ENCODE measurements at places on chromosomes 2 and 18. TPM values are rescaled to one million over a fixed set of nuclear protein-coding genes. Genes with fewer than 3 reads are reported as not detected.

The DSG1 gene
- total RNA-seq: not detected

The AMER3 gene
- not detected for total RNA-seq

The PROKR1 gene
- total RNA-seq: 1.1 TPM

The DNAJC5G gene
- total RNA-seq: 1.7 TPM

The UGT1A10 gene
- total RNA-seq: not detected

The HOXD8 gene
- 19.1 TPM for total RNA-seq

The GNLY gene
- total RNA-seq: not detected

The CD8B gene
- total RNA-seq: not detected

DNA sequence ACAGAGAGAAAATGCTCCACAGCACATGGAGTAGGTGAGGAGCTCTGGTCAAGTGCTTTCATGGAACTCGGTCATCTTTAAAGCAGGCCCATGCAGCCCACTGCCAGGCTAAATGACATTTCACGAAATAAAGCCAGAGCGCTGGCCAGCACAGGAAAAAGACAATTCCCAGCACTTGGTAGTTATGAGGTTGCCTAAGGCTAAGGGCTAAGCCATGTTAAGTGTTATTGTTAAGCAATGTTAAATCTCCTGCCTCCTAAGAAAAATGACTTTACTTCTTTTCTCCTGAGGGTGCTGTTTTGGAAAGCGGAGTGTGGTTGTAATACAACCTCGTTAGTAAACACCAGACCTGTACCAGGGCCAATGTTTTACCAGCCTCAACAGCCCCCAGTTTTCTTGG is 125.9 kb upstream of the NRP2 start:
- DNase-seq: no peak

DNA sequence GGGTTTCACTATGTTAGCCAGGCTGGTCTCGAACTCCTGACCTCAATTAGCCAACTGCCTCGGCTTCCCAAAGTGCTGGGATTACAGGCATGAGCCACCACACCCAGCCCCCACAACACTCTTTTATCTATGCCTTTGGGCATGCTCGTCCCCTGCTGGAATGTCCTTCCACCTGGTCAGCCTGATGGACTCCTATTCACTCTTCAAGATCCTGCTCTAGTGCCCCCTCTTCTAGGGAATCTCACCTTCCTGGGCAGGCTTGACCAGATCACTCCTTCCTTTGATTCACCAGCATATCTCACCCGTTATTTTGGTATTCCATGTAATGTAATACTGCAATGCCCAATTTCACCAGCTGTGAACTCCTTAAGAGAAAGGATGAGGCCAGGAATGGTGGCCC is 13.9 kb upstream of the SLC66A3 start:
- DNase-seq: no peak

DNA sequence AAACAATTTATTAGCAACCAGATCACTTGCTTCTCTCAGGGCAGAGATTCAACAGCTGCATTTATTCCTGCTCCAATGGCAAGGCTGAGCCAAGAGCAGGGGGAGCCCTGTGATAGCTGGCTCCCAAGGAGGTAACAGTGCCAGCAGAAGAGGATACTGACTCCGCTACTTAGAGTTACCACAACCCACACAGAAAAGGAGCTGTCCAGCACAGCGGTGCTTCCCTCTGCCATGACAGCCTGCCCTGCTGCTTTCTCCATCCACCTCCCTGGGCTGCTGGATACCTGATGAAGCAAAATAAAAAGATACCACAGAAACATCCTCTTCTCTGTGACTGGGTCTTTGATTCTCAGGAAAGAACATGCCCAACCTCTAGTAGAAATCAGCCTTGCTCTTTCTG is 467.2 kb downstream of the LRRTM4 start:
- no peak for DNase-seq

- no peak for DNase-seq
Measured at GRCh38 chr2:101790857-101791256, 93.3 kb downstream of the MAP4K4 start.

DNA sequence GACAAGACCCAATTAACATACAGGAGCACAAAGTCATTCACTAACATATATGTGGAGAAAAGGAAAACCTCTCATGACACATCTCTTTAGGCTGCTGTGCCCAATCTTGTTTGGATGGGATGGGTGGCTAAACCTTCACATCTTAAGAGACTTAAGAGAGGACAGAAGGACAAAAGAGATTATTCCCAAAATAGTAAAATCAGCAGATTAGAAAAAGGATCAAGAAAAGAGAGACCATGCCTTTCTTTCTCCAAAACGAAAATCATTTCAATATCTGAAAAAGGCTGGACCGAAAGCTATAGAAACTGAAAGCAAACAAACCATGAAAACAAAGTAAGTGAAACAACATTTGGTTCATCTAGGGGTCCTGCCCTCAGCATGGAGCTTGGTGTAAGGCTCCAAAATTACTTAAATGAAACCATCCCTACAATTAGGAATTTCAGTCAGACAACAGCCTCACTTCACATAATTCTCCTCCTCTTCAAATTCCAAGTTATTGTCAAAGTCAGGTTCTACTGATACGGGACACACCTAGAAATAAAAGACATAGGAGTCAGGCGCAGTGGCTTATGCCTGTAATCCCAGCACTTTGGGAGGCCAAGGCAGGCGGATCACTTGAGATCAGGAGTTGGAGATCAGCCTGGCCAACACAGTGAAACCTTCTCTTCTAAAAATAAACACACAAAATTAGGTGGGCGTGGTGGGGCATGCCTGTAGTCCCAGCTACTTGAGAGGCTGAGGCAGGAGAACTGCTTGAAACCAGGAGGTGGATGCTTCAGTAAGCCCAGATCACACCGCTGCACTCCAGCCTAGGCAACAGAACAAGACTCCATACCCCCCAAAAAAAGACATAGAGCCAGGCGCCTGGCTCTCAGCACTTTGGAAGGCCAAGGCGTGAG is 5.2 kb downstream of the STARD7 start:
- DNase-seq: no peak

DNA sequence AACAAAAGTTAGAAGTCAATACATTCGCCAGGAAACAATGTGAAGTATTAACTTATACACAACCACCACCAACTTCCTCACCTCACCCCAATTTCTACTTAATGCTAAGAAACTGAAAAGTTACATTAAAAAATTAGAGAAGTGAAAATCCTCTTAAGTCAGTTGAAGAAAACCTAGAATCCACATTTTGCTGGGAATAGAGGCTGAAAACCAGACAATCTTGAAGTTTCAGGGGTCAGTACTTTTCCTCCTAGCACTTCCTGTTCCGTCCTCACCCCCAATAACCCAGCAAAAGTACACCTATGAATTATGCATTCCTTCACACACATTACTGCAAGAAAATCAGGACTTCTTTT is 6.3 kb downstream of the YES1 start:
- no peak for DNase-seq

GRCh38 chr18:66640431-66640830 is 36.5 kb upstream of the CDH19 start:
- DNase-seq: peak; percentile 57

DNA sequence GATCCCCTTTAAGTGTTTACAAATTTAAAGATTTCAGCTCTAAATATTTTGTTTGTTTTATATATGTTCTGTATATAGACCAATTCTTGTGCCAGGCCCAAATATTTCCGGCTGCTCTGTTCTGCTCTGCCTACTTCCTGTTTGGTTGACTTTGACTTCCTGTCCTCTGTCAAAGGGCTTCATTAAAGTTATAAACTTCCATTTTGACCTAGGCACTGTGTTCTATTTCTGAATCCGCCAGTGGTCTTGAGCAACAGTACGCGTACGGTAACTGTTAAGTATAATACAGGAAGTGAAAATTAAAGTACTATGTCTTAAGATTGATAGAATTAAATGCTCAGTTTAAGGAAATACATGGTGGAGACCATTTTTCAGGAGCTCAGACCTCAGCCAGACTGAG is 13.5 kb upstream of the REL start:
- no peak for DNase-seq

DNA sequence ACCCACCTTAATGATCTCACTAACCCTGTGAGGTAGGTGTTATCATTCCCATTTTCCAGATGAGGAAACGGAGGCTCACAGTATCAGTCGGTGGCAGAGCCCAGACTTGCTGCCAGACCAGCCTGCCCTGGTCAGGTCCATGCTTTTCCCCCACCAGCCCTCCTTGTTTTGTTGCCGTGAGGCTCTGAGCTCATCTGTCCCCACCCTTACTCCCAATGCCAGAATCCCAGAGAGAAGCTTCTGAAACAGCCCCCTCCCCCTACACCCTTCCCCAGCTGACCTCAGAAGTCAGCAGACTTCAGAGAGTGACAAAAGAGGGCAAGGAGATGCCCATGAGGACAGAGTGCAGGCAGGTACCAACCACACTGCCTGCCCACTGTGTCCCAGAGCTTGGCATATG is 20.8 kb upstream of the TNS1 start:
- peak; percentile 26 for DNase-seq

- no peak for DNase-seq
Measured at GRCh38 chr18:67589325-67589724, 72.8 kb upstream of the DSEL start.

- DNase-seq: no peak
Measured at GRCh38 chr18:48700446-48700845, 161.6 kb downstream of the CTIF start.

GRCh38 chr2:159715451-159715850 is 3.1 kb downstream of the MARCHF7 start:
- no peak for DNase-seq

DNA sequence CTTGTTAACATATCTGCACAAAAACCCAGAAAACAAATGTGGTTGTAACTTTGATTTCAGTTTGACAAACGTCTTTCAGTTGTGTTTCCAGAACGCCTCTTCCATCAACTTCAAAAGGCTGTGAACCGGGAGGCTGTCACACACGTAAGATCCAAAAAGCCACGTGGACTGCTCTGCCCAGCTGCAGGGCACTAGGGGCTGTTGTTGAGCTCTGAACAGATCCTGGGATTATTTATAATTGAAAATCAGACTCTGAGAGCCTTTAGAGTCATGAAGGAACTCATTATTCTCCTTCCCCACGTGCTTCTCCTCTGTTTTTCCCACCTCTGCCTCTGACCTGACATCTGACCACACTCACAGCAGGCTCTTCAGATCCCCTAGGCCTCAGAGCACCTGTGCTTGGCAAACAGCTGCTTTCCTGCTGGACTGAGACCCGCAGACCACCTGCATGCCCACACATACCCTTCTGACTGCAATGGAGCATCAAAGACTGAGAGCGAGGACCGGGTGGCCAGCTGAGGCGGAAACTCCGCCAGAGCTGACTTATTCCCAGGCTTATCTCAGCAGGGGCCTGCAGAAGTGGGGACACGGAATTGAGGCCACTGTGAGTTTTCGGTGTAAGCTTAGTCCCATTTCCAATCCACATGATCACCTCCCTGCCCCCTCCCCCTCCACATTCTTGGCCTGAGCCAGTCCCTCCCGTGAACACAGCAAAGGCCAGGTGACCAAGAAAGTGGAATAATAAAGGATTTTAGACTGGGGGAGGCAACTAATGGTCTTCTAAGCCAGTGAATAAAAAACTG is 114.8 kb downstream of the ATL2 start:
- DNase-seq: no peak

- DNase-seq: no peak
Measured at GRCh38 chr2:200318940-200319435, 12.5 kb downstream of the SPATS2L start.

DNA sequence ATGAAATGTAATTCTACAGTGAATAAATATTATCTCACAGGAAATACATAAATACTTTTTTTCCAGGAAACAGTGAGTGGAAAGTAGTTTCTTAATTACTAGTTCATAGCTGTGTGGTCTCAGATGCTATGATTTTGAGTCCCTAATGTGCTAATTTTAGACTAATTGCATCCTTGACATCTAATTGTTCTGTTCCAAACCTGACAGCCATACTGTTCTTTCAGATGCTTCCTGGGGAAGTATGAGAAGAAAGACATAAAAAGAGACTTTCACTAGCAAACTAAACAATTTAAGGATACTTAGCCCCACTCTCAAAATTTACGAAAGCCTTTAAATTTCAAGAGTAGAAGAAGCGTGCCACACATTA is 350.9 kb upstream of the CDH20 start:
- no peak for DNase-seq

DNA sequence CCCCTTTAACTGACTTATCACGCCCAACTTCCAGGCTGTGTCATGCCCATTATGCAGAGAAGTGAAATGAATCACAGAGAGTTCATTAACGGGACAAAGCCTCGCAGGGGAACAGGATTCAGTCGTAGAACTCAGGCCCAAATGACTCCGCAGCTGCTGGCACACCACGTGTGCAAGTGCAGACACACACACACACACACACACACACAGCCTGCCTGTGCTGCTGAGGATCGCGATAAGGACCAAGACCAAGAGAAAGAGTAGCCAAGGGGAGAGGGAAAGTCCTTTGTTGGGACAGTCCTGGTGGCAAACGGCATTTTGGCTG is 90.0 kb upstream of the TAF1B start:
- DNase-seq: no peak

DNA sequence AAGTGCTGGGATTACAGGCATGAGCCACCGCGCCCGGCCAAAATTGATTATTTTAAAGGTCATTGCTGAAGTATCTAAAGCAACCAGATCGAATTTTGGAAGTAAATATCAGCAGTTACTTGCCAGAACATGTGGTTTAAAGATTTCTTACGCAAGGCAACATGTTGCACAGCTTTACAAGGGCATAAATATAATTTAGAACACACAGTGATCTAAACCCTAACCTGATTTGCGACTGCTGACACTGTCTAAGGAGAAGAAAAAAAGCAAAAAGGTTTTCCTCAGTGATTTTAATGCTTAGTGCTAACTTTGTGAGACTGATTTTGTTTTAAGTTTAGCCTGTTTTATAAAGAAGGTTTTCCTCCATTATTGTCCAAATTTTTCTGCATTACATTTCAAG is 569.9 kb upstream of the LINC00305 start:
- DNase-seq: no peak

DNA sequence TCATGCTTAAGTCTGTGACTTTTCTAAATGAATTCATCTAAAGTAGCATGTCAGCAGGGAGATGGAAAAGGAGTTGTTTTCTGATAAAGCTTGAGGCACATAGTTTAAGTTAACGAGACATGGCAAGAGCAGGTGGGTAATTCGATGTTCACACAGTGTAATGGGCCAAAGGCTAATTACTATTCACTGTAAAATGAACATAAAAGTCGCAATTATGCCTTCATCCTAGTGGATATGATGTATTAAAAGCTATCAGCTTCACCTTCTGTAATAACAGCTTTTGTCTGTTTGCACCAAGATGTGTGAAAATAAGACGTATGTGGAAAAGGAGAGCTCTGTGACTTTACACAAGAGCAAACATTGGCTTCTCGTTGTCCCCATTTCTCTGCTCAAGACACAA is 94.2 kb upstream of the CDH20 start:
- DNase-seq: no peak

GRCh38 chr2:239602290-239603282 is 201.8 kb upstream of the HDAC4 start:
- peak; percentile 40 for DNase-seq

DNA sequence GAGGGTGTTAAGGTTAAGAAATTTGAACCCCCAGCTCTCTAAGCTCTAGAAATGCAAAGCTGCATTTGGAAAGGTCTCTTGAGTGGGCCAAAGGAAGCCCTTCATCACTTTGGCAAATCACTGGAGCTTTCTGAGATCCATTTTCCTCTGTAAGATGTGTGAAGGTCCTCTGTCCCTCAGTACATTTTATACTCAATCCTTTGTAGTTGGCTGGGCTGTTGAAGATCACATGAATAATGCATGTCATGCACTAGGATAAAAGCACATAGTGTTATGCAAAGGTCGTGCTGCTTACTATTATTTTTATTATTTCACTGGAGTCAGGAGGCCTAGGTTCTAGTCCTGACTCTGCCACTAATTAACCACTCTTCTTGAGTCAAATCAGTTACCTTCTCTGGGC is 124.9 kb downstream of the FSHR start:
- no peak for DNase-seq

GRCh38 chr2:45259547-45260160 is 250.4 kb upstream of the SIX2 start:
- no peak for DNase-seq
